ENCODE measurements at places on chromosomes 16 and 17.
A peak's percentile ranks its signal among the peaks of the same experiment; 100 is the strongest.

GRCh38 chr17:56142781-56143180 is 10.5 kb upstream of the ANKFN1 start:
- DNase-seq = no peak

DNA sequence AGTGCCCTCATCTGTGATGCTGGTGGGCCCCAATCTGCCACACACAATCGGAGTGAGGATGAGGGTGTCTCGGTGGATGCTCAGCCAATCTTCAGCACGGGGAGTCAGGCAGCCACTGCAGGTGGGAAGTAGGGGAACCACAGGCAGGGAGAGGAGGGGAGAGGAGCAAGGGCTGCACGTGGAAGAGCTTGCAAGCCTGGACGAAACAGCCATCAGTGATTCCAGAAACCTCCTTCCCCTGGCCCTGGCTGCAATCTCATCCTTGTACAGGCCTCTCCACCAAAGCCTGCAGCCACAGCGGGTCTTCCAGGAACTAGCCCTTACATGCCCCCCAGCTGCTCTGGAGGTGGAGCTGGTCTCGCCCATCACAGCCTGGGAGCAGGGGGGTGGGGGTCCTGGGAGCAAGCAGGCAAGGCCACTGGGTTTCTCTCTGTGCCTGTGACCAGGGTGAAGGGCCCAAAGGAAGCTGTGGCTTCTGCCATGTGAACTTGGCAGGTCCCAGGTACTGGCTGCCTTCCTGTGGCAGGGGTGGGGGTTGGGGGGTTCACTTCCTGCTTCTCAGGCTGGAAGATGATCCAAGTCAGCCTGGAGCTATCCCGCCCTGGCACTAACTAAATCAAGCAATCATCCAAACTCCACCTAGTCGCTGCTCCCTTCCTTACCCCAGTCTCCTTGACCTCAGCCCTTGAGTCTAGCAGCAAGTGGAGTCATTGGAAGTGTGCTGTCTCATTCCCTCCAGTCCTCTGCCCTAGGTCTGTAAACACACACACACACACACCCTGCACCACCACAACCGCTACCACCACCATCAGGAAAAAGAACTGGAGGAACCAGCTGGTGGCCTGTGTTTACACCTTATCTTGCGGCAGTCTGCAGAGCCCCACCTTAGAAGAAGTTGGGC is 29.4 kb upstream of the MLKL start:
- DNase-seq = no peak

GRCh38 chr16:70680495-70681381 is 5.1 kb downstream of the MTSS2 start:
- DNase-seq = no peak

DNA sequence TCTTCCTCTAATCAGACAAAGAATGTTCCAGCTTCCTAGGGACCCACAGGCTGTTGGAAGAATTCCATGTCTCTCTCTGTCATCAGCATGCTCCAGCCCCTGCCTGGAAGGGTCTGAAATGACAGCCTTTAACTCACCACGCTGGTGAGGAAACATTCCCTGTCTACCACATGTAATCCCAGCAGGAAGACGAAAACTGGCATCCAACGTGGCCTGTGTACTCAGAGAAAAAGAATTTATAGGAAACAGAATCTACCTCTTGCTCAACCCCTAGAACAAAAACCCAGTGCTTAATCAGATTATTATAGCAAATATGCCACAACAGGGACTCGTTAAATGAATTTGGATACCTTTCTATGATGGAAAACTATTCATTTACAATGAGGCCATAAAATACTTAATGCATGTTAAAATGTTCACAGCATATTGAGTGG is 147.3 kb upstream of the FOXF1 start:
- no peak for DNase-seq

DNA sequence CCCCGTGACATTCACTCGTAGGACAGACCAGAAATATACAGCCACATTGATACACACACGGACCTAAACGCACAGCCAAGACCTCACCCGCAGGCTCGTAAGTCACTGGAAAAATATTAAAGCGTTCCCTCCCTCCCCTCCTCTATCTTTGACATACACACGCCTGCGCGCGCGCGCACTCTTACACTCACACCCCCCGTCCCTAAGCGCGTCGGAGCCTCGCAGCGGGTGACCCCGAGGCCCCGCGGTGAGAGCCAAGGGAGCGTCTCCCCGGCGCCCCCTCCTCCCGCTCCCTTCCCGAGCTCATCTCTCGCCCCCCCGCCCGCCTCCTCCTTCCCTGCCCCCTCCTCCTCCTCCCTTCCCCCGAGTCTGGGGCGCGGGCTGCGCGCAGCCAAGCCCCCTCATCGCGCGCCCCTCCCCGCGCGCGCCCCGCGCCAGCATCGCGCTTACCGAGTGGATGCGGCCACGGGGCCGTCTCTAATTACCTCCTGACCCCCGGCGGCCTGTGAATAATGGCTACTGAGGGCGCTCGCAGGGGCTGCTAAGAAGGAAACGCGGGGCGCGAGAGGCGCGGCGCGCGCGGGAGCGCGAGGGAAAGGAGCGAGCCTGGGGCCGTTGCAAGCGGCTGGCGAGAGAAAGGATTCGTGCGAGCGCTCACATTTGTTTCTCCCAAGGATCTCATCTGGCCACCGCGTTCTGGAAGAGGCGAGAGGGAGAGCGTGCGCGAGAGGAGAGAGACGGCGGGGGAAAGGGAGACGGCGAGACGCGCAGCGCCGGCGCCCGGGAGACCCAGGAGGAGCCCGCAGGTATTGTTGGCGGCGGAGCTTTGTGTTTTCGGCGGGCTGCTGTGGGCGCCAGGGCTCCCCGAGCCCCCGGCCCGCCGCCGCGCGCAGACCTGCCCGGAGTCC is 42.4 kb downstream of the RAI1 start:
- peak; percentile 26 for DNase-seq

Data from hematopoietic multipotent progenitor cell treated with erythropoietin and hydrocortisone succinate and interleukin-3 and kit ligand, for 15 days (in vitro differentiated cells).